ENCODE measurements at places on chromosomes 2 and 18. TPM values are rescaled to one million over a fixed set of nuclear protein-coding genes. Genes with fewer than 3 reads are reported as not detected.
A peak's percentile ranks its signal among the peaks of the same experiment; 100 is the strongest.

GRCh38 chr2:197273485-197273884 is 37.1 kb downstream of the ANKRD44 start:
- peak; percentile 66 for DNase-seq

DNA sequence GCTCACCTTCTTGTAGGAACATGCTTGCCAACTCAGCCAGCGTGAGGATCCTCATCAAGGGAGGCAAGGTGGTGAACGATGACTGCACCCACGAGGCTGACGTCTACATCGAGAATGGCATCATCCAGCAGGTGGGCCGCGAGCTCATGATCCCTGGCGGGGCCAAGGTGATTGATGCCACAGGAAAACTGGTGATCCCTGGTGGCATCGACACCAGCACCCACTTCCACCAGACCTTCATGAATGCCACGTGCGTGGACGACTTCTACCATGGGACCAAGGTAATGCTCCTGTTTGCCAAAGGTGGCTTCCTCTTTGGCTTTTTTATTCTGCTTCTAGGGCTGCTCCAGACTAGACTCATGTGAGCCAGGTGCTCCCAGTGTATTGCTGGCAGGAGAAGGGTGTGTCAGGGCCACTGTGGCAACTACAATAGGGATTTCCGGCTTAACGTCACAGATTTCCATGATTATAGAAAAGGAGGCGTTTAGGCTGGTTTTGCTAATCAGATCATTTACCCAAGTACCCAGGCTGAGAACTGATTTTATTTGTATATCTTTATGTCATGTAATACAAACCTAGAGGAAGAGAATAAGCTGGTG is 50.6 kb downstream of the DPYSL5 start:
- H3K4me3 ChIP-seq: no peak overlapping the region
- no peaks in the 10 kb centered on the region for H3K36me3 ChIP-seq
- H3K4me1 ChIP-seq: peaks cover 24% of the 10 kb centered on the region
- no peaks in the 10 kb centered on the region for H3K27me3 ChIP-seq
- no peak for DNase-seq

DNA sequence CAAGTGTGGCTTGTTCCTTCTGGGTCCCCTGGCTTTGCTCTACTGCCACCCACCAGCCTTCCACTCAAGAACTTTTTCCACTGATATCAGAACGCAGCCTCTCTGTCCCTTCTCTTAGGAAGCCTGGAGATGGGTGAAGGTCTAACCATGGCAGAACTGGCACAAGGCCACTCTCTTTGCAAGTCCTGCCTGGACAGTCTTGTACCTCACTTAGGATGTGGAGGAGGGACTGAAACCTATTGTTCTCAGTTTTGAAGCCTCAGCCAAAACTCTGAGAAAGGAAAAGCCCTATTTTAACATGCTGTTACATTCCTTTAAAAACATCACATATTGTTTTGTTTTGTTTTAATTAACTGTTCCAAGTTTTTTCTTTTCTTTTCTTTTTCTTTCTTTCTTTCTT is 58.9 kb upstream of the NCOA1 start:
- H3K36me3 ChIP-seq: no peaks in the 10 kb centered on the region
- peaks cover 39% of the 10 kb centered on the region for H3K4me1 ChIP-seq
- no peak overlapping the region for H3K4me3 ChIP-seq
- no peak overlapping the region for H3K27ac ChIP-seq
- DNase-seq: no peak

- H3K27ac ChIP-seq: no peak overlapping the region
- DNase-seq: no peak
- no peaks in the 10 kb centered on the region for H3K36me3 ChIP-seq
- H3K4me1 ChIP-seq: peaks cover 13% of the 10 kb centered on the region
These were observed 8.1 kb upstream of the DUSP2 start for GRCh38 chr2:96153291-96153713.

GRCh38 chr2:235139956-235140800 is 188.4 kb downstream of the SH3BP4 start:
- no peak for DNase-seq
- H3K36me3 ChIP-seq: no peaks in the 10 kb centered on the region
- no peak overlapping the region for H3K4me3 ChIP-seq
- H3K27me3 ChIP-seq: no peaks in the 10 kb centered on the region
- H3K4me1 ChIP-seq: no peaks in the 10 kb centered on the region
- H3K27ac ChIP-seq: no peak overlapping the region

DNA sequence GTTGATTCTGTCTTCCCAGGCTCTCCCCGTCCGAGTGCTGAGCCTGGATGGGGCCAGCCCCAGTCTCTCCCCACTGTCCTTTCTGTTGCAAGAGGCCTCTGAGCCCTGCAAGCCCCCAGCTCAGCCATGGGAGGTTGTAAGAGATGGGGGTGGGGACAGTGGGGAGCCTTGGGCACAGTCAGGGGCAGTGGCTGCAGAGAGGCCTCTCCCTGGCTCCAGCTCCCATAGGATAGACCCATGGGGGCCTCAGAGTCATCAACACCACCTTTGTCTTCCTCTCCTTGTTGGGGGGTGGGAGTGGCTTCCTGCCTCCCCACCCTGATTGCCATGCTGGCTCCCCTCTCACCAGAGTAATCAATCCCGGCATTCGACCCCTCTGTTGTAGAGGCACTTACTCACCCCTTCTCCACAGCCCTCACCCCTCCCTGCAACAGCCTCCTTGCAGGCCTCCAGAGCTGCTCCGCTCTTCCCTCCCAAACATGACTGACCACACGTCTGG is 37.5 kb upstream of the NPAS2 start:
- H3K27ac ChIP-seq: no peak overlapping the region
- no peaks in the 10 kb centered on the region for H3K36me3 ChIP-seq
- H3K4me1 ChIP-seq: peaks cover 2% of the 10 kb centered on the region
- no peak overlapping the region for H3K4me3 ChIP-seq
- no peaks in the 10 kb centered on the region for H3K27me3 ChIP-seq

DNA sequence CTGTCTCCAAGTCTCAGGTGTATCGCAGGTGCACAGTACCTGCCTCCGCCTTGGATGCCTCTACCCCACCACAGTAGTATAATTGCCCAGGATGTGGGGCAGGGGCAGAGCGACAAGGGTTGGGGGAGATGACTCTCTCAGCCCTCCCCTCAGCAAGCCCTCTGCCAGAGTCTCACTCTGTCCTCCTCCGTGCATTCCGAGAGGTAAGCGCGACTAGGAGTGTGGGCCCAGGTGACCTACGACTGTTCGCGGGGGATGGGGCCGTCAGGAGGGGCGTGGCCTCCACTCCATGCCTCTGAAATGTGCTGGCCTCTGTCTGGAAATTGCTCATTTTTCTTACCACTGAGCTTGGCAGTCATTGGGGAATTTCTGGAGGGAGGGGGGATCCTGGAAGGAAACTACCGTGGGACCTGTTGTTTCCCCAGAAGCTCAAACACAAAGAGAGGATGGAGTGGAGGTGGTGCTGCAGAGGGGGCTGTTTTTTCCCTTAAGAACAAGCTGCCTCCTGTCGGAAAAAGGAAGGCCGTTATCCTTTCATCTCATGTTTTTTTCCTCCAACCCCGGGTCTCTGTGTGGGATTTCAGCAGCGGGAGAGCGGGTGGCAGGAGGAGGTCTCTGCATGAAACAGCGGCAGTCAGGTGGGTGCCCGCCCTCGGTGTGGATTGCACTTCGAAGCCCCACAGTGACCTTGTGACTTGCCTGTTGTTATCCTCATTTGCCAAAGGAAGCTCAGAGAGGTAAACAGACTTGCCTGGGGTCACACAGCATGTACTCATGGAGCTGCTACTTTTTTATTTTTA is 13.0 kb upstream of the RALB start:
- peaks cover 19% of the 10 kb centered on the region for H3K4me1 ChIP-seq
- H3K27ac ChIP-seq: peak overlapping the region; percentile 57
- no peaks in the 10 kb centered on the region for H3K27me3 ChIP-seq
- no peaks in the 10 kb centered on the region for H3K36me3 ChIP-seq
- peak; percentile 89 for DNase-seq

DNA sequence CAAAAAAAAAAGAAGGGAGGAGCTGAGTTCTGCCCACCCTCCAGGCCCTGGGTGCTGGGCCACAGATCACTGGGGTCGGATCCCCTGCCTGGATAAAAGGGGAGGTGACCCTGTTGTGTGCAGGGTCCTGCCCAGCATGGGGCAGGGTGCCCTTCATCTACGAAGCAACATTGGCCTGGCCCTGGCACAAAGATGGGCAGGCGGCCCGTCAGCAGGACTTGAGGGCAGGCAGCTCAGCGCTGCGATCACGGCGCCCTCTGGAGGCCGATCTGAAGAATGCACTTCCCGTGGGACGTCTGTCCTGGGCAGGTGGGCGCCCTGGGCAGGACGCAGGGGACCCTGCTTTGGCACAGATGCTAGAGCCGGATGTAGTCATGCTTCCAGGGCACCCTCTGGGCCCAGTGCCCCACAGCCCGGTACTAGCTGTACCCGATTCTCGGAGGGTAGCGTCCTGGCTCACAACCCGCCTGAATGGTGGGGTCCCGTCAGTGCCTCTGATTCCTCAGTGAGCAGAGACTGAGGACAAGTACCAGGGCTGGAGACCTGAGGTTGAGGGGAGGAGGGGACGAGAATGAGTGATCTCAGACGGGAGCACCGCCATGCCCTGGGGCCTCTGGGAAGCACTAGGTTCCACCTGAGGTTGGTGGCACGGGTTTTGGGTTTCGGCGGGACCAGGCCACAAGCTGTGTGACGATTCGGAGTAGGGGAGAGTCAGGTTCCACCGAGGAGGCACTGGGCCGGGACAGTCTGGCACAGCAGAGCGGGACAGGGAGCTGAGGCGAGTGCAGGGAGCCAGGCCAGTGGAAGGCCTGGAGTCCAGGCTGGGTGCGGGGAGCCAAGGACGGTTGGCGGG is 18.0 kb downstream of the ARID5A start:
- H3K4me1 ChIP-seq: peaks cover 6% of the 10 kb centered on the region
- H3K4me3 ChIP-seq: no peak overlapping the region
- peaks cover 28% of the 10 kb centered on the region for H3K36me3 ChIP-seq
- peak; percentile 64 for DNase-seq
- no peaks in the 10 kb centered on the region for H3K27me3 ChIP-seq

DNA sequence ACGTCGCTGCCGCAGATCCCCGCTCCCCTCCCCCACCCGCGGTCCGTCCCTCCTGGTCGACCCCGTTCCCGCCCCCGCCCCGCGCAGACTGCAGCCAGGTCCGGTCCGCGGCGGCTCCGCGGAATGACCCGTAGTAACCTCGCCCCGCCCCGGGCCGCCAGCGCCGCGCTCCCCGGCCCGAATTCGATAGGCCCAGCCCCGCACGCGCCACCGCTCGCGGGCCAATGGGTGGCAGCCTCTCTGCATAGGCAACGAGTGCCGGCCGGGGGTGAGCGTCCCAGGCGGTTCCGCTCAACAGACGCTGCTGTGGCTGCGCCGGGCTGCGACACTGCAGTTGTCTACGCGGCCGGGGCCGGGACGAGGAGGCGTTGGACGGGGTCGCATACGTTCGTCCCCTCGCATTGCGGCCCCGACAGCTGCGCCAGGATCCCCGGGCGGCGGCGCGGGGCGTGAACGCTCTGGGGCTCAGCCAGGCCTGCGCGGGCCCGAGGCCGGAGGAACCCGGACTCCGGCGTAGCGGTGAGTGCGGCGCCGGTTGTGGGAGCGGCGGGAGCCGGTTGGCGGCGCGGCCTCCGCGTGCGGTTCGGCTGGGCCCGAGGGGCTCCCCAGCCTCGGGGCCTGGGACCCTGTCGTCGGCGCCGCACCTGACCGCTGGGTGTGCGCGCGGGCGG is at the start of gene ACSL3:
TSS of gene ACSL3 (plus strand) at position 297 of the 671 bp plus-strand sequence. CDS start 47,737 bp downstream, outside the sequence.
- H3K27me3 ChIP-seq: no peaks in the 10 kb centered on the region
- H3K36me3 ChIP-seq: no peaks in the 10 kb centered on the region
- peaks cover 16% of the 10 kb centered on the region for H3K4me1 ChIP-seq

GRCh38 chr2:12603781-12604295 is 112.9 kb upstream of the TRIB2 start:
- DNase-seq: peak; percentile 47
- peaks cover 11% of the 10 kb centered on the region for H3K4me1 ChIP-seq
- no peaks in the 10 kb centered on the region for H3K36me3 ChIP-seq
- H3K27ac ChIP-seq: no peak overlapping the region
- H3K4me3 ChIP-seq: no peak overlapping the region

- H3K27me3 ChIP-seq: no peaks in the 10 kb centered on the region
- no peak overlapping the region for H3K27ac ChIP-seq
These were observed 119.5 kb upstream of the TLK1 start for GRCh38 chr2:171279983-171280790.

- DNase-seq: no peak
- peak overlapping the region; percentile 95 for H3K27ac ChIP-seq
- no peaks in the 10 kb centered on the region for H3K27me3 ChIP-seq
- H3K36me3 ChIP-seq: no peaks in the 10 kb centered on the region
These were observed 176.6 kb downstream of the HDAC4 start for GRCh38 chr2:239224199-239224570.

DNA sequence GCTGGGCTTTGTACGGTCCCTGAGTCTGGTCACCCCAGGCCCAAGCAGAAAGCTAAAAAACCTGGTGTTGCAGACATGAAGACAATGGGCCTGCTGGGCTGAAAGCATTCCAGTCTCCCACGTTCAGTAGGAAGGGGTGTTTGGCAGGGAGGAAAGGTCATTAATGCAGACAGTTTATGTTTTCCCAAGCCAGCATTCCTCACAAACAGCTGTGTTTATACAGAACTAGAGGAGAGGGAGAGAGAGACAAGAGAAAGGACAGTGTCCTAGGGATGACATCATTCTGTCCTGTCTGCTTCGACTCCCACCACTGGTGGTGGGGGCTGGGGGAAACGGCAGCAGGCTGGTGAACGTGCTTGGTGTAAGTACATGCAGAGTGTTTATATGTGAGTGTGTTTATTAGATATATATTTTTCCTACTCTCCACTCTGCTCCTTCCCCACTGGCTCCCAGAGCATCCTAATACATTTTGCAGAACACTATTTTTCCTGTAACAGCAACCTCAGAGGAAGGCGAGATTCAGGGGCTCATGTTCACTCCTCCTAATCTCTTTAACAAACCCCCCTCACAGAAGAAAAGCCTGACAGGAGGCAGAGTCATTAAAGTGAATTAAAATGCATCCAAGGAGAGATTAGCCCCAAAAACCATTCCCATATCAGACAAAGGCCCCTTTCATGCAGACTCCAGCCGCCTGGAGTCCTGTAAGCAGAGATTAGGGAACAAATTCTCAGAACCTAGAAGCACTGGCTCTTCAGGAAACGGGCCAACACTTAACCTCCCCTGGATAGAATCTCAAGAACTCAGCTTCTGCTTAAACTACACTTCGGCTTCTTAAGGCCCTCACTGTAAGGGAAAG is 380.4 kb downstream of the TNS1 start:
- no peaks in the 10 kb centered on the region for H3K36me3 ChIP-seq
- H3K4me1 ChIP-seq: peaks cover 50% of the 10 kb centered on the region
- H3K27me3 ChIP-seq: no peaks in the 10 kb centered on the region
- H3K4me3 ChIP-seq: no peak overlapping the region
- peak; percentile 98 for DNase-seq
- H3K27ac ChIP-seq: peak overlapping the region; percentile 91

Gene GAD1
- 0.35 TPM for total RNA-seq

Gene CELF4
- 0.18 TPM for total RNA-seq

Gene CHRND
- 83.7 TPM for total RNA-seq

Gene ARHGAP28
- 26.1 TPM for total RNA-seq

Gene ST8SIA5
- 1.0 TPM for total RNA-seq

Gene FAM228A
- 0.22 TPM for total RNA-seq

Gene GNAL
- total RNA-seq: 1.7 TPM

Gene HAAO
- 14.8 TPM for total RNA-seq
